ENCODE measurements at places on chromosomes 6 and 20. TPM values are rescaled to one million over a fixed set of nuclear protein-coding genes. Genes with fewer than 3 reads are reported as not detected.

SLC24A3 gene
- not detected for total RNA-seq

DLL1 gene
- total RNA-seq = 0.49 TPM

- no peak for DNase-seq
Measured at GRCh38 chr20:31497838-31498540, 16.3 kb upstream of the HM13 start.

ECT2L gene
- not detected for total RNA-seq

GRCh38 chr6:54254886-54255285 is 53.4 kb upstream of the TINAG start:
- no peak for DNase-seq

DNA sequence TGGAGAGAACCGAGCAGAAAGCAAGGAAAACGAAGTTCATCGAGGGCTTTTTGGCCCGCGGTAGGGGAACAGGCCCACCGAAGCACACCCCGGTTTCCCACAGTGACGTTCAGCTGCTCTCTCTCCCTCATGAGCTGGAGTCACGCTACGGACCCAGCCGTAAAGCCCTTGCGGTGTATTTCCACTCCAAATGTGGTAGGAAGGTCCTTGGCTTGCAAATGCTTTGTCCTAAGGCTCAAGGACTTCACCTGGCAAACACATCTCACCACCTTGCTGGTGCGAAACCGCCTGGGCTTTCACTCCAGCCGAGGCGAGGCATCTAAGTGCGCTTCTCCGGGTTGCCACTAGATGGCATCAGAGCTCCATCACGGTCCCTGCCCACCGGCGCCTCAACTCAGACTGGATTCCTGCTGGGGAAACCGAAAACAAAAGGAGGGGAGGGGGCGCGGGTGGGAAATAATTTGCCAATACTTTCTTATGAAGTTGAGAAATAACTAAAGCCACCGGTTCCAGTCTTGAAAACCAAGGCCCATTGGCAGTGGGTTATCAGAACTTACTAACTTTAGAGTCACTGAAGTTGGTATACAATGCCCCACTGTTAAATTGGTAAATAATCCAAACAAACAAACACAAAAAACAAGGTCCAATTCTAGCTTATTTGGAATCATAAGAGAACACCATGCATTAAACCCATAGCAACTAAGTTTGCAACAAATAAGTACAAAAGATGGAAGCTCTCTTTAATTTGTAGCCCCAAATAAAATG is 13.4 kb upstream of the FOXC1 start:
- peak; percentile 51 for DNase-seq

GRCh38 chr6:152272486-152272885 is 364.7 kb downstream of the SYNE1 start:
- no peak for DNase-seq

DNA sequence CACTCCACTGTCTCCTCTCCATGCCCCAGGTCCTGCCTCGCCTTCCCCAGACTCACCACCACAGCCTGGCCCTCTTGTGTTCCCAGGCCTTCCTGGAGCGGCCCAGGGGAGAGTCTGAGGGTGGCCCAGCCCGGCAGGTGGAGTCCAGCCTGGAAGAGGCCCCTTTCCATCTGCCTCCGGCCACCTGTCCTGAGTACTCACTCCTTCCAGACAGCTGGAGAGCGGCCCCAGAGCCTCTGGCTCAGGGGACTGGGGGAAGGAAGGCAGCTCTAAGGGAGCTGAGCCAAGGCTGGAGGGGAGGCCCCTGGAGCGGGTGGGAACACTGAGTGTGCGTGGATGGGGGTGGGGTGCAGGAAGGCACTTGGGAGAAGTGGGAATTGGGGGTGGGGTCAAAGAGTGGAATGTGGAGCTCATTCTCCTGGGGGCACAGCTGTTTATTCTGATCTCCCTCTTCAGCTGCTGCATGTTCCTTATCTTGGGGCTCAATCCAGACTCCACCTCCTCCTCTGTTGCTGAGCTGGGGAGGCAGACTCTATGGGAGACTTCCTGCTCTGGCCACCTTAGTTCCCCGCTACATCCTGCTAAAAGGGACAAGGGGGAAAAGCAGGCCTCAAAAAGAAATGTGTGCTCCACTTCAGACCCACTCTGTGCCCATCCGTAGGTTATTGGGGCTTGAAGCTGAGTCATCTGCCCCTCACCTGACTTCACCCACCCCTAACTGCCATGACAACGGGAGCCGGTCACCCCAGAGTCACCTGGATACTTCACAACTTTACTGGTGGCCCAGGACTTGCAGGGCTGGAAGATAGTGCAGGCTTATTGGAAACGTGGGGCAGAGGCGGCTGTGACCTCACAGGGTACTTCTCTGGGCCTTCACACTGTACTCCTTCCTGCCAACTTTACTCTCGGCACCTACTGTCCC is 19.5 kb upstream of the TAF8 start:
- peak; percentile 52 for DNase-seq

VGLL2 gene
- not detected for total RNA-seq

MAD2L1BP gene
- 39.1 TPM for total RNA-seq

DNA sequence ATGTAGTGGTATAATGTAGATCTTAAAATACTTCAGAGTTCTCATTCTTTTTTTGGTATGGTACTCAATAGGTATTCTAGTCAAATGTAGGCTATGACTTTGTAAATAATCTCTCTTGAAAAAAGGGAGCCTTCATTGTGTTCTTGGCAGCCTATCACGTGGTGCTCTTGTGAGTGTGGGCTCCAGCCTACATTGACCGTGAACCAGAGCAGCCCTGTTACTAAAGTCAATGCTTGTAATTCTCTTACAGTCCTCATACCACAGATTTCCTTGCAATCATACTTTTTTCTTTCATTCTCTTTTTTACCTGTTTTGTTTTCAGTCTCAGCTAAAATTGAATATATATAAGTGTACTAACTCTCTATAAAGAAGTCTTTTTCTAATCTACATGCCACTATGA is 31.1 kb downstream of the ARID1B start:
- no peak for DNase-seq

DNA sequence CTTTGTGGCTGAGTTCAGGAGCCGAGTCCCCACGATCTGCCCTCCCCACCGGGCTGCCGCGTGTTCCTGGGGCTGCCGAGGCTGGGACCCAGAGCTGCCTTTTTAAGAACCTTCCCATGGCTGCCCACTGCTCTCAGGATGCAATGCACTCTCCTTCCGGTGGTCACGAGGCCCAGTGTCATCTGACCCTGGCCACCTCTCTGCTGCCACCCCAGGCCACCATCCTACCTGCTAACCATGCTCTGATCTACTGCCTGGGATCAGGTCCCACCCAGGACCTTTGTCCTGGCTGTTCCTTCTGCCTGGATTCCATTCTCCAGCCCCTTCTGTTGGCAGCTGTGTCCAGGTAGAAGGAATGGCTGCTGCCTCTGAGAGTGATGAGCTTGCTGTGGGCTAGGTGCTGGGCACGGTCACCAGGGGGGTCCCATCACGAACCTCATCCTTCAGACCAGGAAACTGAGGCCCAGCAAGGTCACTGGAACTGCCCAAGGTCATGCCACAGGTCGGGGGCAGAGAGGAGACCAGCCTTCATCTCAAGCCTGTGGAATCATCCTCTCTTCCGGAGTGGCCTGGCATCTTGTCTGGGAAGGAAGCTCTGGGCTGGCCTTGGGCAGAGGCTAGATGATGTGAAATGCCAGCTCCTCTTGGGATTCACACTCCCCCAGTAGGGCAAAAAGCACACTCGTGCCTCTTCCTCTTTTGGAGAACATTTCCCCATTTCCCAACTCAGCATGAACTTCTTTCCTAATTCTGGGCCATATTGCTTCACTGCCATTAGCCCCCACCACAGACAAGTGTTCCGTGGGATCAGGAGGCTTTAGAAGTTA is 20.5 kb downstream of the PCK1 start:
- DNase-seq = no peak

DNA sequence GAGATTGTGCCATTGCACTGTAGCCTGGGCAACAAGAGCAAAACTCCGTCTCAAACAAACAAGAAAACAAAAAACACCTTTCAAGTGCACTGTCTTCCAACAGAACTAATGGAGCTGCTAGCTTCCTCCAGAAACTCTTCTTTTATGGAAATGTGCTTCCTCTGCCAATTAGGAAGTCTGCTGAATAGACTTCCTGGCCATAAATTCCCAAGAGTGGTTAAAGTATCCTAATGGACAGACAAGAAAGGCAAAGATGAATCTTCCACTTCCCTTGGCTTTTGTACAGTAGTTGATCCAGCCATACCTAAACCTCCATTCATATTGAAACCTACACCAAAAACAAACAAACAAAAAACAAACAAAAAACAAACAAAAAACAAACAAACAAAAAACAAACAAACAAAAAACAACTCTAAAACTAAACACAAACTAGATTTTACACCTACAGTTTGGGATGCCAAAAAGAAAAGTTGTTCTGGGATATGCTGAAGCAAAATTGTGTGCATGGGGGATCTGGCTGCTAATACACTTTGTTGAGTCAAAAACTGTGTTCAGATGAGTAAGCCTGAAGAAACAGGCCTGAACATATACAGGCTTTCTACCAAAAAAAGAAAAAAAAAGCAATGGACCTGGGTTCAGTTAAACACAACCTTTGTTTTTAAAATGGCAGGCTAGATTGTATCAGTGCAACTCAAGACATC is 59.8 kb upstream of the CARMIL1 start:
- DNase-seq = no peak

GRCh38 chr6:75124983-75125382 is 80.9 kb downstream of the COL12A1 start:
- DNase-seq = no peak

GRCh38 chr20:47926731-47927130 is 141.4 kb upstream of the SULF2 start:
- DNase-seq = no peak

LY6G6C gene
- not detected for total RNA-seq

- DNase-seq = peak; percentile 90
Measured at GRCh38 chr6:128508588-128509296, 11.7 kb downstream of the PTPRK start.

LAMA4 gene
- 12.4 TPM for total RNA-seq

GRCh38 chr6:129276986-129277385 is 394.0 kb downstream of the LAMA2 start:
- DNase-seq = no peak

- DNase-seq = no peak
Measured at GRCh38 chr6:2266031-2266795, 20.8 kb upstream of the GMDS start.

FAM209B gene
- not detected for total RNA-seq

DNA sequence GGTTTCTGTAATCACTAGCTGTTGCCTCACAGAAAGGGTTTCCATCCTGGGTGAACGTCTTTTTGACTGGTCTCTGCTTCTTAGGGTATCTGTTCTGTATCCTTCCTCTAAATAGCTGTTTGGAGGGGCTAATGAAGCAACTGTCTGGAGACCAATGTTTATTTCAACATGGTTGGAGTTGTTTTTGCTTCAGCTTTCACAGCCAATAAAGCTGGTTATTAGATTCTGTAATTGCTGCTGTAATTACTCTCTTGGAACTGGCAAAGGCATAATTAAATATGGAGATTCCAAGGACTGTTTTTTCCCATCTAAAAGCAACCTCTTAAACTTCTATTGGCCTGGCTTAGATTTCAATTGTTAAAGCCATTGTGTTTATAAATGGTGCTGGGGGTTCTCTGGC is 31.9 kb downstream of the CHMP4B start:
- DNase-seq = no peak

GRCh38 chr20:11564491-11564890 is 353.2 kb upstream of the BTBD3 start:
- DNase-seq = no peak

DNA sequence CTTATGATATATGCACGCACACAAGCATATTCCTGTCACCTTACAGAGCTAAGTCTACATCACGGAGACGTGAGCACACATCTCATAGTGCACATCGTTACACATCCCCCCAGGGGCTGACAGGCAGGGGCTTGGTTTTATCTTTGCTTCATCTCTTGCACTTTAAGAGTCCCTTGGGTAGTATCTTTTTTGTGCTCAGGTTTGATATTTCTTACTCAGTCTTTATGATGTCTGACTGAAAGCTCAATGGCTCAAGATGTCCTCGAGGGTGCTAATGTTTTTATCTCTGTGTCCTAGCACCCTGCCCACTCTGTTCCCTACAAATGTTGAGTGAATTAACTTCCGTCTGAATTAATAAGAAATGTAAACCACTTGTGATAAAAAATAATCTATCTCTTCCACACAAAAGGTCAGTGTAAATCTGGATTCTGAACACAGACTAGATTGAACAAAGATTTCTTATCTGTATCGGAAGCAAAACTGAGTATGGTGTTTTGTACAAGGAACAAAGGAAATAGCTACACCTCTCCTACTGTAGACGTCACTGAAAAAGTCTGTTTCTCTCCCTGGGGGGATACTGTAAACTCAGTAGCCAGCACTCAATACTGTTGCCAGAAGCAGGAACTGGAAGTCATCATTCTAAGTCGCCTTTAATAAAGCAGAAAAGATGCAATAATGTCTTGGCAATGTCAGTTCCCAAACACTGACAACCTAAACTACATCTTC is 195.1 kb downstream of the PRKN start:
- DNase-seq = no peak

GRCh38 chr6:156948807-156949206 is 171.6 kb downstream of the ARID1B start:
- peak; percentile 21 for DNase-seq

ZSCAN23 gene
- 1.2 TPM for total RNA-seq

DNA sequence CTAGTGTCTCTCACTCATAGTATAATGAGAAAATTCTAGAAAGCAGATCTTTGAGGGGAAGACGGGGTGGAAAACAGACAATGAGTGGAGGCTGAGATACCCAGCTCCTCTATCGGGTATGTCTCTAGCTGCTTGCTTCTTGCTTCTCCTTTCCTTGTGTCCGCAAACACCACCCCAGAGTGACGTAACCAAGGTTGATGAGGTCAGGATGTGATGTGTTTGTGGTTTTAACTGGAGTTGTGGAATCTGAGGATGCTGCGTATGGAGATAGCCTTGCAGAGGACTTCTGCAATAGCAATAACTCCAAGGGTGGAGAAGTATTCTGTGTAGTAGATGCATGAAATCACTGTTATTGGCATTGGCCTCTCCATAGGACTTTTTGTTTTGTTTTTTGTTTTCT is 132.7 kb upstream of the IFNGR1 start:
- peak; percentile 10 for DNase-seq

GRCh38 chr6:41318261-41318653 is 17.2 kb upstream of the NCR2 start:
- DNase-seq = no peak

MACROD2 gene
- 0.26 TPM for total RNA-seq

DNA sequence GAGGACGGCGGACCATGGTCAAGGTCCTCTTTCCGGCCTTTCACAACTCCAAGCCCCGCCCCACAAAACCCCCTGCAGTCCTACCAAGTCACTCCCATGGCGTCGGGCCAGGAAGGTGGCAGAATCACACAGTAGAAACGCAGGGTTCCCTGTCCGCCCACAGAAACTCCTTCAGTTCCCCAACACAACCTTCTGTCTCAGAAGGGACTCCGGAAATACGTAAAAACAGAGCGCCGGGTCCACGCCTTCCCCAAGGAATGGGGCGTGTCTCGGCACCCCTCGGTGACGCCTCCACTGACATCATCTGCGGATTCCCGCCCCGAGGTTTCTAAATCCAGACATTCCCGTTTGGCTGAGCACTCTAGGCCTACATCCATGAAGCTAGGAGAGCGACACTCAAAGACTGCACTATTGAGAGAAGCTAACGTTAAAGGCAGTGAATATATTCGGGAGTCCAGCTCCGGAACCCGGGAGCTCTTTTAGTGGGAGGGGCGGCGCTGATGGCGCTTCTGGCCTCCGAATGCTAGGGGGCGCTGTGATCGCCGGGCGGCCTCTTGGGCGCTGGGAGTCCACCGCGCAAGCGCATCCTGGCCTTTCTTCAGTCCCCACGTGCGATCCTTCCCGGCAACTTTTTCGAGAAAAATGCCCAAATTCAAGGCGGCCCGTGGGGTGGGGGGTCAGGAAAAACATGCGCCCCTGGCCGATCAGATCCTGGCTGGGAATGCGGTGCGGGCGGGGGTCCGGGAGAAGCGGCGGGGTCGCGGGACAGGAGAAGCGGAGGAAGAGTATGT is at the start of the genes BYSL and MED20:
BYSL (plus strand) TSS at position 579 of the 791 bp plus-strand sequence; CDS start at position 643, 64 bp downstream.
MED20 (minus strand) TSS at position 219 of the 791 bp plus-strand sequence; CDS start at position 98, 121 bp downstream.
- DNase-seq = peak; percentile 97
